ENCODE measurements at places on chromosomes 11 and 22. TPM values are rescaled to one million over a fixed set of nuclear protein-coding genes. Genes with fewer than 3 reads are reported as not detected.

Gene CHST1
- polyA plus RNA-seq, result 3.3 TPM

Gene MAPK8IP2
- 0.35 TPM for polyA plus RNA-seq

Gene MCAT
- polyA plus RNA-seq, result 44.3 TPM

Gene APOA5
- not detected for polyA plus RNA-seq

Gene CD151
- 210 TPM for polyA plus RNA-seq

Gene SIK2
- 3.9 TPM for polyA plus RNA-seq

Gene SCN2B
- 2.2 TPM for polyA plus RNA-seq

Gene AMBRA1
- 10.5 TPM for polyA plus RNA-seq

Gene GSTT2B
- polyA plus RNA-seq, result 28.8 TPM

Gene TRIM64C
- polyA plus RNA-seq, result not detected

Gene DRD2
- polyA plus RNA-seq, result 0.07 TPM

Gene GPR83
- not detected for polyA plus RNA-seq

Gene OR51S1
- polyA plus RNA-seq, result not detected

Gene GAL3ST1
- 4.6 TPM for polyA plus RNA-seq

- no peak overlapping the region for H3K27ac ChIP-seq
- no peaks in the 10 kb centered on the region for H3K27me3 ChIP-seq
- no peak for DNase-seq
- H3K4me3 ChIP-seq, result no peak overlapping the region
These were observed 54.4 kb upstream of the SYN3 start for GRCh38 chr22:33112580-33112979.

- no peaks in the 10 kb centered on the region for H3K4me1 ChIP-seq
- no peaks in the 10 kb centered on the region for H3K27me3 ChIP-seq
- no peak overlapping the region for H3K27ac ChIP-seq
These were observed 331.8 kb upstream of the MPPED2 start for GRCh38 chr11:30917859-30918478.

- no peaks in the 10 kb centered on the region for H3K36me3 ChIP-seq
- DNase-seq, result no peak
- no peak overlapping the region for H3K4me3 ChIP-seq
- no peak overlapping the region for H3K27ac ChIP-seq
- H3K27me3 ChIP-seq, result no peaks in the 10 kb centered on the region
These were observed 78.6 kb downstream of the MAML2 start for GRCh38 chr11:96264364-96264763.

DNA sequence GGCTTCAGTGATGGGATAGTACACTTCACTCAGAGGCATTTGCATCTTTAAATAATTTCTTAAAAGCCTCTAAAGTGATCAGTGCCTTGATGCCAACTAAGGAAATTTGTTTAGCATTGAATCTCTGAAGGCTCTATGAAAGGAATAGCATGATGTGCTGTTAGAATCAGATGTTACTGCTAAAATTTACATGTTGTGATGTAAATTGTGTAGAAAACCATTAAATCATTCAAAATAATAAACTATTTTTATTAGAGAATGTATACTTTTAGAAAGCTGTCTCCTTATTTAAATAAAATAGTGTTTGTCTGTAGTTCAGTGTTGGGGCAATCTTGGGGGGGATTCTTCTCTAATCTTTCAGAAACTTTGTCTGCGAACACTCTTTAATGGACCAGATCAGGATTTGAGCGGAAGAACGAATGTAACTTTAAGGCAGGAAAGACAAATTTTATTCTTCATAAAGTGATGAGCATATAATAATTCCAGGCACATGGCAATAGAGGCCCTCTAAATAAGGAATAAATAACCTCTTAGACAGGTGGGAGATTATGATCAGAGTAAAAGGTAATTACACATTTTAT, 4.6 kb downstream of the MALAT1 start:
- peak overlapping the region; percentile 100 for H3K27ac ChIP-seq
- H3K4me3 ChIP-seq, result peak overlapping the region; percentile 99
- H3K4me1 ChIP-seq, result peaks cover 16% of the 10 kb centered on the region
- no peak for DNase-seq
- peaks cover 60% of the 10 kb centered on the region for H3K36me3 ChIP-seq

DNA sequence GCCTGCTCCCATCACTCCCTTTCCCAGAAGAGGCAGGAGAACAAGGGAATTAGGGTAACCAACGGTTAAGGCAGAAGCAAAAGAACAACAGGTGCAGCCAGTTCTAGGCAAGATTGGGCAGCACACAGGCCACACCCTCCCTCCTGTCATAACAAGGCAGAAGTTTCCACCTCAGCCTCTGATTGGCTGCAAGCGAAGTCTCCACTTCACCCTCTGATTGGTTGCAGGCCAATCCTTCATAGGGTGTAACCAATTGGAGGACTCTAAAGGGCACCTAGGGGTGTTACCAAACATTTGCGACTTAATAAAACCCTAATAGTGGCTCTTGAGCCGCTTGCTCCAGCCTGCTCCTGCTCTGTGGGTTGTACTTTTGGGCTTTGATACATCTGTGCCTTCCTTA, 153.8 kb downstream of the CACNA1I start:
- H3K4me3 ChIP-seq, result no peak overlapping the region
- DNase-seq, result no peak
- H3K27ac ChIP-seq, result no peak overlapping the region
- H3K36me3 ChIP-seq, result no peaks in the 10 kb centered on the region
- H3K4me1 ChIP-seq, result peaks cover 8% of the 10 kb centered on the region

- DNase-seq, result no peak
- no peak overlapping the region for H3K4me3 ChIP-seq
- no peaks in the 10 kb centered on the region for H3K36me3 ChIP-seq
- no peaks in the 10 kb centered on the region for H3K4me1 ChIP-seq
- H3K27ac ChIP-seq, result no peak overlapping the region
These were observed 17.1 kb upstream of the NRIP3 start for GRCh38 chr11:9020916-9021315.

DNA sequence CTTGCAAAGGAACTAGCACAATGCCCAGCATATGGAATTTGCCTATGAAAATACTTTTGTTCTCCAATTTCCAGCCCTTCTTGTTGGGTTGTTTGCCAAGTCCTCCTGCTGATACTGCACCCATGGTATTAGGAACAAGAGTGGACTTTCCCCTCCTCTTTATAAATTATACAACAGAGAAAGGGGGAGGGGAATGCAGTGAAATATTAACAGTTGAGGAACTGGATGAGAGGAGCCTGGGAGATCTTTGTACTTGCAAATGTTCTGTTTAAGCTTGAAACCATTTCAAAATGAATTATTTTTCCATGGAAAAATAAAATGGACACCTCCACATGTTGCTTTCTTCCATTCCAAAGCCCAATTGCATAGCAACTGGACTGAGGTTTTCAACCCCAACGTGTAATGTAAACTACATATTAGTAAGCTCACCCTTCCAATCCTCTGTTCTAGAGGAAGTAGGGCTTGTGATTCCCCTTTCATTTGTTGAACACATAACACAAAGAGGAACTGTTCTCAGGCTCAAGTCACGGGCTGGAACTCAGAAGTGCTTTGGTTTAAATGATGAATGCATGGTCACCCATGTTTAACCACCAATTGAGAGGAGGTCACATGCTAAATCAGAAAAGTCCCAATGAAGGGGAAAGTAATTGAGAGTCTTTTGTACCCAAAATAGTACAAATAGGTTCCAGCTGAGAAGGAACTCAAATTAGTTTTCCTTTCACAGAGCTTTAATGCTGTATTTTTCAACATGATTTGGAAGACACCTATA, 66.2 kb upstream of the ZC3H12C start:
- H3K36me3 ChIP-seq, result no peaks in the 10 kb centered on the region
- no peak overlapping the region for H3K4me3 ChIP-seq
- H3K4me1 ChIP-seq, result peaks cover 9% of the 10 kb centered on the region
- H3K27ac ChIP-seq, result no peak overlapping the region

DNA sequence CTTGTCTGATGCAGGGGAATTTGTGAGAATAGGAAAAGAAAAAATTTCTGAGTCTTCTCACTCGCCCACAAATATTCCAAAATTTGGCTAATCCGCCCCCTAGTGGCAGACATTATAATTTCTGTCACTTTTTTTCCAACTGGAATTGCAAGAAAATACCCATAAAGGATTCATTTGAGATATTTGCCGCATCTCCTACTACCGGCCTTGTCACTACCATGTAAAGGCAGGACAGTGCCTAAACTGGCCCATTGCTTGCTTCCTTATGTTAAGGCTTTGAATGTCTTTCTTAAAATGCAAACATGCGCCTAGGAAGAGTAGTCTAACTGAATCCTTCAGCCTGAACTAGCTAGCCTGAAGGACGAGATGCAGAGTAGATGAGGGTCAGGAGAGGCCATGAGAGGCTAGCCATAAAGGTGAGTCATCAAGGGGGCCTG, 9.3 kb upstream of the CEP295 start:
- H3K27me3 ChIP-seq, result no peaks in the 10 kb centered on the region
- no peak overlapping the region for H3K4me3 ChIP-seq
- H3K36me3 ChIP-seq, result no peaks in the 10 kb centered on the region
- peak; percentile 35 for DNase-seq

Data from cardiac muscle cell (in vitro differentiated cells and primary cell).